ENCODE measurements at places on chromosomes 7 and 10.

GRCh38 chr10:60235001-60235400 is 154.7 kb downstream of the ANK3 start:
- DNase-seq = no peak

DNA sequence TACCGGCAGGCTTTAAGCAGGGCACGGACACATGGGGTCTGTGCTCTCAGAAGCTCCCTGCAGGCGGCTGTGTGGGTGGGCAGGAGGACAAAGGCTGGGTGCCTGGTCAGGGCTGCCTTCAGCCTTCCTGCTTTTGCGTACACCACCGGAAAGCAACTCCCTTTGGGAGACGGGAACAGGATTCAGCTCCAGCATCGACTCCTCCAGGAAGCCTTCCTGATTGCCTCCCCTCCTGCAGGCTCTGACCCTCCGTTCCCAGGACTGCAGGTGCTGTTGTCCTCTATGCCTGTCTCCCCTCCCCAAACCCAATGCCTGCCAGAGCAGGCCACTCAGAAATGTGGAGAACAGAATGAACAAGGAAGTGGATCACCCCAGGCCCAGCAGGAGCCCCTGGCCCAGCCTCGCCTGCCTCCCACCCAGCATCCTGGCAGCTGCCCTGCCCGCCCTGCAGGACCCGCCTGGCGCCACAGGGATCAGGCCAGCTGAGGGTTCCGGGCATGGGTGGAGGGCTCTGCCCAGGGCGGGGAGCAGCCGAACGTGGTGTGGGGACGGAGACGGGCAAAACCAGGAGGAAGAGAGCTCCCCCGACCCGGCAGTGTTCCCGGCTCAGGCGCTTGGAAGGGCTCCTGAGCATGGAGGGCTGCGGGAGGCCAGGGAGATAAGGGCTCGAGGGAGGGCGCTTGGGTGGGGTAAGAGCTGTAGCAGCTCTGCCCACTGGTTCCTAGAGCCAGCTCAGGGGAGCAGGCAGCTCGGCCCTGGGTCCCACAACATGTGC is 6.2 kb upstream of the ELN start:
- DNase-seq = peak; percentile 53

- no peak for DNase-seq
Measured at GRCh38 chr7:32030904-32031692, 39.1 kb downstream of the PDE1C start.

DNA sequence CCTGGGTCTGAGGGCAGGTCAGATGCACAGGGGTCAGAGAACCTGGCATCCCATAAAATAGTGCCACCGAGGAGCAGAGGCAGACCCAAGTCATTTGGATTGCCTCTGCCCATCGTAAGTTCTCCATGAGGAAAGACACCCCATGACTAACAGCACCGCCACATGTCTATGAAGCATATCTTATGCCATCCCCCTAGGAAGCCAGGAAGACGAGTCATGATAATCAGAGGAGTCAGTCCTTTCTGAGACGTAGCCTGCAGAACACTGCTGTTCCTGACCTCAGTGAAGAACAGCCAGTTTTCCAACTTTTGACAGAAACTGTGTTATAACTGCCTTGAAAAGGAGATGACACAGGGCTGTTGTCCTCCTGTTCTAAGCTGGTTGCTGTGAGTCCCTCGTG is 51.2 kb downstream of the INSYN2A start:
- DNase-seq = no peak

DNA sequence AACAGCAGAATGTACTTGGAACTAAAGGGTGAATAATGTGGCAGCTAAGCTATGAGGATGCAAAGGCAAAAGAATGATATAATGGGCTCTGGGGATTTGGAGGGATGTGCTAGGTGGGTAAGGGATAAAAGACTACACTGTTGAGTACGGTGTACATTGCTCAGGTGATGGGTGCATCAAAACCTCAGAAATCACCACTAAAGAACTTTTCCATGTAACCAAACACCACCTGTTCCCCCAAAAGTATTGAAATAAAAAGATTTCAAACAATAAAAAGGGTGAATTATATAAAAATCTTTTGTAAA is 1.6 kb upstream of the CHCHD2 start:
- DNase-seq = no peak

DNA sequence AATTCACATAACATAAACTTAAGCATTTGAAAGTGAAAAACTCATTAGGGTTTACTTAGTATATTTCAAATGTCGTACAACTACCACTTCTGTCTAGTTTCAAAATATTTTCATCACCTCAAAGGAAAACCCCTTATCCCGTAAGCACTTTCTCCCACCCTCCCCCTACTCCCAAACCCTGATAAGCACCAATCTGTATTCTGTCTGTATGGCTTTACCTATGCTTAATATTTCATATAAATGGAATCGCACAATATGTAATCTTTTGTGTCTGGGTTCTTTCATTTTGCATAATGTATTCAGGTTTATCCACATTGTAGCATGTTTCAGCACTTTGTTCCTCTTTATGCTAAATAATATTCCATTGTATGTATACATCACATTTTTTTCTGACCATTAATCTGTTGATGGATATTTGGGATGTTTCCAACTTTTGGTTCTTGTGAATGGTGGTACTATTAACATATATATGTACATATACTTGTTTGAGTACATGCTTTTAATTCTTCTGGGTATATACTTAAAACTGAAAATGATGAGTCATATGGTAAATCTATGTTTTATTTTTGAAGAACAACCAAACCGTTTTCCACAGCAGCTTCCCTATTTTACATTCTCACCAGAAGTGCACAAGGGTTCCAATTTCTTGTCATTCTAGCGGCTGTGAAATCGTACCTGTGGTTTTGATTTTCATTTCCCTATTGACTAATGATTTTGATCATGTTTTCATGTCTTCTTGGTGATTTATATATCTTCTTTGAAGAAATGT is 6.2 kb upstream of the STARD3NL start:
- no peak for DNase-seq

- peak; percentile 42 for DNase-seq
Measured at GRCh38 chr10:133199992-133200611, 29.9 kb upstream of the UTF1 start.
